A549 (cell line): ENCODE measurements at places on chromosomes 12 and 14.

- no peak for DNase-seq
These were observed 46.5 kb downstream of the DCAF5 start for GRCh38 chr14:69106451-69106850.

GRCh38 chr12:21502164-21502496 lies 541 bp downstream of the GOLT1B start:
- peak; percentile 28 for DNase-seq

GRCh38 chr14:91264151-91265150 lies 19.9 kb upstream of the GPR68 start:
- no peak for DNase-seq

DNA sequence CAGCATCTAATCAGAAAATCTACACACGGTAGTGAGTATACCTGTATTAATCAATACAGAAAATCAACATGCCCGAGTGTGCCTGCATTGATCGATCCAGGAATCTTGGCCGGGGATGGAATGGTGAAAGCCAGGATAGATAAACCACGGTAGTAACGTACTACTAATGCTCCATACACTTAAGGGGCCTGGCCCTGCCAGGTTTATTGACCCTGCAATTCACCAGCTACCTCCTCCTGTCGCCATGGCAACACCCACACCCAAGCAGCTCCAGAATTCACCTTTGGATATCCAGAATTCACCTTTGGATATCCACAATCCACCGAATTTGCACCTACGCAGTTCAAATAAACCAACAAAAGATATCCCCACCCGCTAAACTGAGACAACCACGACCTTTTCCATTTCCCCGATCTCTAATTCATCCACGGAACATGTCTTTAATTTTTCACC lies 14.8 kb upstream of the CALM1 start:
- DNase-seq, result no peak

- no peak for DNase-seq
These were observed 71.7 kb upstream of the RIN3 start for GRCh38 chr14:92441751-92442504.

DNA sequence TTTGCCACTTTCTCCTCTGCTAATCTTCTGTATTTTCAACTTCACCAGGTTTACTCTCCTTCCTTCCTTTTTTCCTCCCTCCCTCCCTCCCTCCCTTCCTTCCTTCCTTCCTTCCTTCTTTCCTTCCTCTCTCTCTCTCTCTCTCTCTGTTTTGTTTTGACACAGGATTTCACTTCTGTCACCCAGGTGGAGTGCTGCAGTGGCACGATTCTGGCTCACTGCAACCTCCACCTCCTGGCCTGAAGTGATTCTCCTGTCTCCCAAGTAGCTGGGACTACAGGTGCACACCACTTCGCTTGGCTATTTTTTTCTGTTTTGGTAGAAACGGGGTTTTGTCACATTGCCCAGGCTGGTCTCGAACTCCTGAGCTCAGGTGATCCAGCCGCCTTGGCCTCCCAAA lies 181.2 kb upstream of the BTG1 start:
- no peak for DNase-seq

DNA sequence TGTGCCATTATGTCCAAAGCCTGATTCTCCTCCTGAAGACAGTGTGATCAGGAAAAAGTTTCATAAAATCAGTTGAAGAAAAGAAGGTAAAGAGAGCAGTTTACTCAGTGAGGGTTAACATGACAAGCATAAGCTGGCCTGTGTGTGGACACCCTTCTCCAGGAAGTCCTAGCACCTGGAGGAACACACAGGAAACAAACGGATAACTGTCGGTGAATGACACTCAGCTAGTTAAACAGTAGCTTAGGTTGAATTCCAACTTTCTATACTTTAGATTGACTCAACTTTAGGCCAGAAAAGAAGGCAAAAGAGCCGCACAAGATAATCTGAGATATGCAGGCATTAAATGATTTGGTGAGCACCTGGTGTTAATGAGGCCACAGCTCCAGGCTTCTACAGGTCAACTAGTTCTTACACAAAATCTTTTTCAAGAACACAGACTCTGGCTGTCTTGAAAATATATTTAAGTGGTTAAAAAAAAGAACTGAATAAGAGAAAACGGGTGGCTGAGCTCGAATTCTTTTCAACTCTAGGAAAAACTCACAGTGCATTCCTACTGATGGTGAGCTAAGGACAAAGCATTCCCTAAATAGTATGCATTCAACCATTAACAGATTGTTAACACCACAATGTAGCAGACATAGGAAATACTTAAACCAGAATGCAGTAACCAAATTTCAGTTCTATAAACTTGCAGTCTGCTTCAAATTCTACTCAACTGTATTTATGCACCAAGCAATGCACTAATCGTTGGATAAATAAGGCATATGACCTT lies 56.9 kb upstream of the TSPAN8 start:
- DNase-seq, result no peak

DNA sequence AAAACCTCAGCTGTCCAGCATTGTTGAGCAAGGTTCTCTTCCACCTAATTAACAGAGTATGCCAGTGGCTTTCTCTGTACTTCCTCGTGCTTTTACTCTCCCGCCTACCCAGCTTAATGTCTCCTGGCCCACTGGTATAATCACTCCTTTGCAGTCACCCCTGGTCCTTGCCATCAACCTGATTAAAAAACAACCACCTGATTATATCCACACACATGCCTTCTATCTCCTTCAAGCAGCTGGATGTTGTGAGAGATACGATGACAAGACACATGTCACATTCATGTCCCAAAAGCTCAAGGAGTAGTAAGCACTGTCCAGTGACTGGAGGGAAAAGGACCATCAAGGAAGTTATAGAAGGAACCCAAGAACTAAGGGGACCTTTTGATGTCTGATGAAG lies 241.3 kb upstream of the GRIP1 start:
- DNase-seq, result no peak

GRCh38 chr12:48454667-48455066 lies 17.7 kb upstream of the ANP32D start:
- DNase-seq, result no peak

GRCh38 chr12:4212845-4213244 lies 60.7 kb upstream of the CCND2 start:
- DNase-seq, result no peak

DNA sequence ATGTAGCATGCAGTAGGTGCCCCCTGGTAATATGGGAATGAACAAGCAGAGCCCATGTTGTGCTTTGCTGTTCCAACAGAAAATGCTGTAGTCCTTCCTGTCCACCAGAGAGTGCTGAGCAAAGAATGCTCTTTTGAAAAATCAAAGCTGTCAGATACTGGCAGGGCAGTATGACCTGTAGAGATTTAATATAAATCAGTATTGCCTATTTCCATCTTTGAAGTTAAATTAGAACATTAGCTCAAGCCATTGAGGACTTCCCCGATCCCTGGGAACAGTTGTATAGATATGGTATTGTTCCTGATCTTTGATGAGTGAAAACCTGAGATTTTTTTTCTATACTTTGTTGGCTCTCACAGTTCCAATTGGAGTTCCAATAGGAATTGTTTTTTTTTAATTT lies 13.0 kb downstream of the TTC8 start:
- DNase-seq, result no peak

DNA sequence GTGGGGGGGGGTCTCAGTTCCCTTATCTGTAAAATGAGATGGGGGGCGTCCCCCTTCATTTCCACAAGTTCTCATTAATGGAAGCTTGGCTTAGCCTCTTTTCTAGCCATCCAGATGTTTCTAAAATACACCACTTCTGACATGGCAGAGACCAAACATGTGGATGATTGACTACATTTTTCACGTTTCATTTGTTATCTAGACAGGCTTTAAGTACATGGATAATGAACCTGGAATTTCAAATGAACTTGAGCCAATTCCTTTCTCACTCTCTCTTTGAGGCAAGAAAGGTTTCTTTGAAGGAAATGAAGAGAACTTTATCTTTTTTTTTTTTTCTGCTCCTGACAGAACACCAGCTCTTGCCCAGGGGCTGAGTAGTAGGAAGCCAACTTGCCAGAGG lies 39.1 kb downstream of the CCDC60 start:
- DNase-seq, result no peak

GRCh38 chr14:101884089-101884933 lies 80.1 kb upstream of the DYNC1H1 start:
- no peak for DNase-seq

DNA sequence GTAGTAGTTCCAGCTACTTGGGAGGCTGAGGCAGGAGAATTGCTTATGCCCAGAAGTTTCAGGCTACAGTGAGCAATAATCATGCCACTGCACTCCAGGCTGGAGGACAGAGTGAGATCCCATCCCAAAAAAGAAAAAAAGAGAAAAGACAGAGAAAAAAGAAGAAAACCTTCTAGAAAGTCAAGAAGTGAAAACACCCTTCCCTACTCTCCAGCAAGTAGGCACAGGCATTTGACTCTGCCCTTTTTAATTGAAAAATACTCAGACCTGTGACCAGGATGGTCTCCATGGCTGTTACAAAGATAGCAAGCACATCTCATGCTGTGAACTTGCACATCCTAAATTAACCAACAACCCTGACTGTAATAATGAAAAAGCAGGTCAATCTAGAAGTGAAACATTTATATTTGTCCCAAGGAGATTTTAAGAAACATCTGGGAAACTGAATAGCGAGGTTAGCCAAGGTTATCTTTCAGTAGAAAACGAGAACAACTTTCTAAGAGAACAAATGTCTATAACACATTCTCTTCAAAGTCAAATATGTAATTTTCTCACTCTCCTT lies 2.0 kb downstream of the TMTC1 start:
- no peak for DNase-seq

DNA sequence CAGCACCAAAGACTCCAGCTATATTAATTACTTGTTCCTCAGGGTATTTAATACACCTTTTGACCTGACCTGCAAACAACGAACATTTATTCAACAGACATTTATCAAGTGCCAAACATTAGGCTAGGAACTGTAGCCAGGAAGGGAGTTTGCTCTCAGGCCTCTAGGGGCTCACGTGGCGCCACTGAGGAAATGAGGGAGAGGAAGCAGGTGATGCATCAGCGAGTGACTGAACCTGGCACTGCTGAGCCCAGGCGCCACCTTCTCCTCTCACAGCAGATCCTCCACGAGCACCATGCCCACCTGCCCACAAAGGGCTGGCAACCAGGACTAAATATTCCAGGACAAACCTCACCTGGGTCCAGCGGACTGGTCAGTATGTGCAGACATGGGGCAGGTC lies 50.2 kb downstream of the SETD3 start:
- peak; percentile 43 for DNase-seq

GRCh38 chr12:116138781-116139180 lies 138.7 kb downstream of the MED13L start:
- DNase-seq, result no peak

DNA sequence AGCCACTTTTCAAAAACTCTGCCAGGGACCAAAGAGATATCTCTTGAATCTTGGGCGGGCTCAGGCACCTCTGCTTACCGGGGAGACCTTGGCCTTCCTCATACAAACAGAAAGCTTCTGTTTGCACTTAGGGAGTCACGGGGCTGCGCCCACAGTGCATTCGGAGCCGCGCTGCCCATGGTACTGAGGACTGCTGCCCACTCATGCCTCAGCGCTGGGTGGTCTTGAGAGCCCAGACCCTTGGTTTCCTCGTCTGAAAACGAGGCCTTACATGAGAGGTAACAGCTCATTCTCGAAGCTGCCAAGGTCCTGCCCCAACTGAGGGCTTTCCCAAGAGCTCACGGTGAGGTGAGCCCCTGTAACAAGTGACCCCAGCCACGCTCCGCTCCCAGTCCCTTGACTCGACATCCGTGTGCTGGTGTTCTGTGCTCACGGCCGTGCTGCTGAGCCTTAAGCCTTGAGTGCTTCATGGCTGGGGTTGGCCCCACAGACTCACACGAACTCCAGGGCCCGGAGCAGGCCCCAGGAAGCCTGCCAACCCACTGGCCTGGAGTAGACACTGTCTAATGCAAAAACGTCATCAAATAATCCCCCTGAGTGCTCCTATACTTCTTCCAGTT lies 47.4 kb upstream of the GPR68 start:
- DNase-seq, result no peak

DNA sequence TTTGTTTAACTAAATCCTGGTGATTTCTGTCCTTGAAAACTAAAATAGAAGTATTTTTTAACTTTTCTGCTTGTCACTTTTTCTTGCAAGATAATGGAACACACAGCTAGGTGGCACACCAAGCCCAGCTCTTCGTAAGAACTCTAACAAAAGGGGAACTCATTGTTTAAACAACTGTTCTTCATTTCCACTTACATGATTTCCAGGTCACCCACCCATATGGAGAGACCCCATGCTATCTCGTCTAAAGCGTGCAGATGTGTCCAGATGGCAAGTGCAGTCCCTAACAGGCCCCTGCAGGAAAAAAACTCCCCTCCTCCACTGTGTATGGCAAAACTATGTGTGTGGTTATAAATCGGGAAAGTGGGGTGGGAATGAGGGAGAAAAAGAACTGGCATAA lies 43.3 kb upstream of the NT5DC3 start:
- DNase-seq, result peak; percentile 62

DNA sequence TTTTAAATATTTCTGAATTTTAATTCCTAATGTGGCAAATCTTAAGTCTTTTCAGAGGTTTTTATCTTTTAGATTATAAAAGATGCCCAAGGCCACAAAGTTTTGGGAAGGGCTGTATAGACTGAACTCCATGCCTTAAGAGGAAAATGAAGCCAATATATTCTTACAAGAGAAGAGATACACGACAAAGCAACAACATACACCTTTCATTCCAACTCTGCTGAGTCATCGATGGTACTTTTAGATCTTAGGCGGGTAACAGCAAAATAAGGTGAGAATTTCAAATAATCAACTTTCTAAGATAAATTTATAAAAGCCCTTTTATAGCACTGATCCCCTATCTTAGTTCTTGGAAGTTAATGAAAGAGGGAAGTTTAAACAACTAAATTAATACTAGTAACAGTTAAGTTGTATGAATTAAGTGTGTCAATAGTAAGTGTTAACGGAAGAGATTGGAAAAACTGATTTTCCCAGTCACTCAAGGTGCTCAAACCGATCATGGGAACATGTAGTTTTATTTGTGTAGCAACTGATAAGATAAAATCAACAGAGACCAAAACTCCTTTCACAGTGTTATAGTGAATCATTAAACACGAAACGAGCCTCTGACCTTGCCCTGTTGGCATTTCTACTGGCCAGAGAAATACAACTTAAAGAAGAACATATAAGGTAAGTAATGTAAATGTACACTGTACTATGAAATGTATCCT lies 18.8 kb upstream of the PIK3C2G start:
- DNase-seq, result peak; percentile 43

GRCh38 chr14:45251912-45252311 lies 1.1 kb downstream of the MIS18BP1 start:
- DNase-seq, result no peak

- no peak for DNase-seq
These were observed 245.5 kb downstream of the BCL11B start for GRCh38 chr14:99026471-99026870.

DNA sequence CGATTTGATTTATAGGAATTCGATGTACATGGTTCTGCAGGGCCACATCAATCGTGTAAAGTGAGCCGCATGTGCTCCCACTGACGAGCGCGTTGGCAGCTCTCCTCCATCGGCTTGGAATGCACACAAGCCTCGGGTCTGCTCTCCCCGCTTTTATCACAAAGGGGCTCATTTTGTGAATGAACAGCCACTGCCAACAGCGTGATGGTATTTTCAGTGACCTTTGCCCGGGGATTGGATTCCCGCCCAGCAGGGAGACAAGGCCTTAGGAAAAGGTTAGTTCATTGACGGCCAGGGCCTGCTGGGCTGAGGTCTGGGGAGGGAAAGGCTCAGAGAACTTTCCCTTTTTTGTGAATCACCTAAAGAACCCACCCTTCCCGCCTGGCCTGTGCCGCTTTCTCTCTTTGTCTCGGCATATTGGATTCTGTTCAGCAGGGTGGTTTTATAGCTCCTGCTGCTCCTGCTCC lies 232.1 kb downstream of the MSRB3 start:
- DNase-seq, result no peak
